ENCODE measurements at places on chromosomes 5 and 9.

DNA sequence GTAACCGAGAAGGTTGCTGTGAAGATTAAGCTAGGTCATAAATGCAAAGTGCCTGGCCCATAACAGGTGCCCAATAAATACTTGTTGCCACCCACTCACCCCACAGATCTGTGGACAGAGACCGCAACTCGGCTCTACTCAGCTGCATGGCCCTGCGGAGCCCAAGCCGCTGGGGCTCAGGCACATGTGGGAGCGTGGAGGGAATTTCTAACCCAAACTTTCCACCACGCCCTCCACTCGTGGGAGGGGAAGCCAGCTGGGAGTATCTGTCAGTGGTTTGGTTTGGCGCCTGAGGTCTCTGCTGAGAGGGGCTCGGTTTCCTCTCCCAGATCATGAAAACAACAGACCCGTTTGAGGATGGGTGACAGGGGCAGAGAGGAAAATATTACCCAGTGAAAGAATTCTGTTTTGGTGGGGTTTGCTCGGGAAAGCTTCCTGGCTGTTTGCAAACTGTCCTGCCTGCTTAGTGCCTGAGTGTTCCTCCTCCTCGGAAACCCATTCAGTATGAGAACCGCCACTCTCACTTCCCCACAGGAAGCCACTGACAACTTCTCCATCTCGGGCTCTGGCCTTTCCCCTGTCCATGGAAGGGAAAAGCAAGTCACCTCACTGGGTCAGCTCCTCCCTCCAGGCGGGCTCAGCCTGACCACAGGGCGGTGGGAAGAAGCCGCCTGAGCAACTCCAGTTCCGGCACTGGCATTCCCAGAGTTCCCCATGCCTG, 60.1 kb downstream of the RGS3 start:
- DNase-seq, result no peak

DNA sequence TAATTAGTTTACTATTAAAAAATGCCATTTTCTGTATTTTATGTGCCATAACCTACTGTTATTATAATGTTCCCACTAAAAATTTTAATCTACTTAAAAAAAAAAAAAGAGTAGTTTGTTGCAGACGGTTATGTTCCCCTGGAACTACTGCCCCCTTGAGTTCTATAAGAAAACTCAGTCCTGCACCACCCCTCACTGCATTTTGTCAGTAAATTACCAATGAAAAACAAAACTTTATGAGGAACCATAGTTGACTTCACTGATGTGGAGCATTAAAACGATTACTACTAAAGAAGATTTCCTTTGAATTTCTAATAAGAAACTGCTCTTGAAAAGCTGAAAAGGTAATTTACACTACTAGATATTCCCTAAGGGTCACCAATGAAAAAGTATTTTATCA, 288.7 kb downstream of the FBXL17 start:
- peak; percentile 14 for DNase-seq

GRCh38 chr5:106578736-106579135, 1092.0 kb downstream of the EFNA5 start:
- no peak for DNase-seq

DNA sequence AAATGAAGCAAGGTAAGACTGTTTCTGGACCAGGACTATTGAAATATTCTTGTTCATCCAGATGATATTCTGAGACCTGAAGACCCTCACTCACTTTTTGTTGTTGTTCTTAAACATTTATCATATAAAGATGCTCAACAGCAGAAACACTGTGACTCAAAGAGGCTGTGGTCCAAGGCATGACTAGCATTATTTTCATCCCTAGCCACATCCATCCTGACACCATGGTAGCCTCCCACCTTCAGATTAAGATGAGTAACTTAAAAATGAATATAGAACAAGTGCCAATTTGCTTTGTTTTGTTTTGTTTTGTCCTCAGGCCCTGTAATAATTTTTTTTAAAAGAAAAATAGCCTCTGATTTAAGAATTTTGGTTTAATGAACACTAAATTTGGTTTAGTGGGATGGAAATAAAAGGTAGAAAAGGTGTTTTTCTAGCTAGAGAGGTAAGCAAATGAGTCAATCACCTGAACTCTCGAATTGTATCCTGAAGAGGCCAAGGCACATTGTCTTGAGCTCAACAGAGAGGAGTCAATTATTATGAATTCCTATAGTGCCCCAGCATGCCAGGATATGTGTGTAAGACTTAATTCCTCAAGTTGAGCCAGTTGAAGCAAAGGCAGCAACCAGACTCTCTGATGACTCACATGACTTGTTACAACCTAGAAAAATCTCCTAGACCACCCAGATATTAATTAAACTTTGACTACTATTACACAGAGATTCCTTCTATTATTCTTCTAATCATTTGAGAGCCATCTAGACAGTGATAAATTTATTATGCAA, 380.1 kb upstream of the TUSC1 start:
- no peak for DNase-seq

DNA sequence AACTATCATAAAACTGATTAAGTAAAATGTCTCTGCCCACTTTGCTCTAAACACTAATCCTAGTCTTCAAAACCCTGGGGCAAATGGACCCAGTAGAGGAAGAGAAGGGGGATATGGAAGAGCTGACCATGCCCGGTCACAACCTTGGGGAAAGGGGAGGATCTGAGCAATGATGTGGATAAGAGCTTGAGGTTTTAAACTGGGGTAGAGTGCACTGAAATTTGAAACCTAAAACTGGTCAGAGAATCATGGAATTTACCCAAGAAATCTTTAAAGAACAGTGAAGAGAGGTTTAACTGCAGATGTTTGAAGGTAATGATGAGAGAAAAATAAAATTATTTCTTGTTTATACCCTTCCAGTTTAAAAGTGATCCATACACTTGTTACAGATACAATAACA, 110.8 kb downstream of the MRPS30 start:
- no peak for DNase-seq

DNA sequence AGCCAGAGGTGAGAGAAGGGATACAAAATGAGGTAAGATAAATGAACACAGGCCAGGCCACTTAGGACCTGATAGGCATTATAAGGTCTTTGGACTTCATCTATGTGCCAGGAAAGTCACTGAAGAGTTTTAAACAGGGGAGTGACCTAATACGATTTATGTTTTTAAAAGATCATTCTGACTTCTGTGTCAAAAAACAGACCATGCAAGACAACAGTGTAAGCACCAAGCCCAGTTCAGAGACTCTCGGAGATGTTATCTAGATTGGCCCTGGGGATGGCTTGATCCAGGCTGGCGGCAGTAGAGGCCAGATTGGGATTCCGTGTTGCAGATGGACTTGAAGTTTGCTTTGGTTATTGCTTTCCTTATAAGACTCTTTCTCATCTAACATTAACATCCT, 43.0 kb upstream of the DPYSL3 start:
- no peak for DNase-seq

DNA sequence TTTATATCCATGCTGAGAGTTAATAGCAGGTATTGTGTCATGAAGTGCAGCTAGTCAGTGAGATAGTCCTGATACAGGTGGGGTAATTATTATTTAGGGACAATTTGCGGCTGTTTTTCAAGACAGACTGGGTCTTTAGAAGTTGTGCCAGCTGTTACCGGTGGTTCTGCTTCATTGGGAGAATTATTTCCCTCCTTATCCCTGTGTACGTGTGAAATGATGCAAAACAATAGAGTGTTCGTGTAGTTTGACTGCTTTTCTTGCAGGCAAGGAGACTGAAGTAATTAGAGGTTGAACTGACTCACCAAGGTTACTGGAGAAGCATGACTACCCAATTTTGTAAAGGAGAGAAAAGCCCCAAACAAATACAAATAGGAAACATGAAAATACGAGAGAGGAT, 101.7 kb downstream of the ARRDC3 start:
- peak; percentile 46 for DNase-seq

DNA sequence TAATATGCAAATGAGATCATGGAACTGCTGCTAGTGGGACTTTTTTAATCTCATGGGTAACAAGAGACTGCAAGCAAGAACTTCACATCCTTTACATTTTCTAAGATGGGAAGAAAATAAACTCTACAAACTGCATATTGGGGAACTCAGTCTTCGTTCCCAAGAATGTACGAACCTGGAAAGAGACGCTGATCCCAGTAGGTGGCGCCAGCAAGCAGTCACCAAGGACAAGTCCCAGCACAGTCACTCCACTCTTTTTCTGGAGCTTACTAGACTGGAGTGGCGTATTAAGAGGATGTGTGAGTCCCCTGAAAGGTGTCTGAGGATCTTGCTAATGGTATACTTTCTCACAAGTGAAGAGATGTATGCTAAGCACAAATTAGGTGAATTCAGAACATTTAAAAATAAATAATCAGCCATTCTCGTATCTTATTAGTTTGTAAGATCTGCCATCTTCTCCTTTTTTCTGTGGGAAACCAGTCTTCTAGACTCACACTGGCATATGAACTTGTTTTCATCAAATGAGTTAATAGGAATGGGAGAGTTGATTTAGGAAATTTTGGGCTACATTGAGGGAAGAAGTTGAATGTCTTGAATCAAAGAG, 16.0 kb upstream of the PUM3 start:
- DNase-seq, result no peak

DNA sequence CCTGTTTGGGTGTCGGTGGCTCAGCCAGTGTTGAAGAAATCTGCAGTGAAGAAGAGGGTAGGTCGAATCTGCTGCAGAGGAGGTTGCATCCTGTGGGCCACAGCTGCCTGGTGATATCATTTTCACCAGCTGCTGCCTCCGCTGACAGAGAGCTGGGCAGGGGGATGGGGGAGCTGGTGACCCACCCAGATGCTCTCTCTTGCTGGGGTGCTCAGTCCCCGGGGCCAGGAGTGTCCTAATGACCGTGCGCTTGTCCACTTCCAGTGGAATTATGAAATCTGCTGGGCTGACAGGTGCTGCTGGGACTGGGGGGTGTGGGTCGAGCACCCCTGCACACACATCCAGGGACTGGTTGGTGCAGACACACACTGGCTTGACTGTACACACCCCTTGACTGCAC, 83.2 kb upstream of the IRX4 start:
- no peak for DNase-seq

DNA sequence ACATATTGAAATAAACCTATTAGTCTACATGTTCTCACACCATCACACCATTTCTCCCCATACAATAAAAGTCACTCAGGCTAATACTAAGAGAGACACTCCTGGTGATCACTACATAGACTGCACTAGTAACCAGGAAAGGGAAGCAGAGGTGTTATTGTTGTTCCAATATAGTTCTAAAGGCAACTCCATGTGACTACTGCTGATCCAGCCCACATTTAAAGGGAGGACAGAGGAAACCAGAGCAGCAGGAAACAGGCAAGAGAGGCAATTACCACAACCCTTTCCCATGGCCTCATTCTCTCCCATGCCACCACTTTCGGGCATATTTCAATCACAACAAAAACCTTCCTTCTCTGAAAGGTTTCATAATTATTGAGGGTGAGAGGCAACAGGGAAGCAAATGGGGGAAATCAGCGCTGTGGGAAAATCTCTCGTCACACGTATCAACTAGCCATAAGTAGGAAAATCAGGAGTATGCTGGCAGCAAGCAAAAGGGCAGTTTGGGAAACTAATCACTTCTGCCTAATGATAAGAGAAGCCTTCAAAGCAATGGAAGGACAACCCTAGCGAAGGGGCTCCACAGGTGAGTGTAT, 1.8 kb downstream of the UBAP2 start:
- peak; percentile 12 for DNase-seq

DNA sequence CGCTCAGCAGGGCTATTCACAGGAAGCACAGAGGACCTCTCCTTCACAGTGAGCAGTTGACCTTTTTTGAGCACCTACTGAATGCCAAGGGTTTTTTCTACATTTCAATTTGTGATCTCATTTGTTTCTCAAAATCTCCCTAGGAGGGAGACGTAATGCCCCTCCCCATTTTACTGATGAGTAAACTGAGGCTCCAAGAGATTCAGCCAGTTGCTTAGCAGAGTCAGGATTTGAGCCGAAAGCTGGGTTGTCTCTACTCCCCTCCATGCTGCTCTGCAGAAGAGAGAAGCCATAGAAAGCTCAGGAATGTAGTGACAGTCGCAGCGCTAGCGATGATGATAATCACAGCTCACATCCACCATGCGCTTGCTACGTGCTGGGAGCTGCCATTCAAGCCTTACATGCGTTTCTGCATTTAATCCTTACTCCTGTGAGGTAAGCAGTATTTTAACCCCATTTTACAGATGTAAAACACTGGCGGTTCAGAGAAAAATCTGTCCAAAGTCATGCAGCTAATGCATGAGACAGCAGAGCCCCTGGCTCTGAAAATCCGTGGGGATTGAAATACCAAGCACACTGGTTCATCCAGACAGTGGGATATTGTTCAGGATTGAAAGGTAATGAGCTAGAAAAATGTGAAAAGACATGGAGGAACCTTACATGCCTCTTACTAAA, 33.8 kb downstream of the ERGIC1 start:
- DNase-seq, result no peak

DNA sequence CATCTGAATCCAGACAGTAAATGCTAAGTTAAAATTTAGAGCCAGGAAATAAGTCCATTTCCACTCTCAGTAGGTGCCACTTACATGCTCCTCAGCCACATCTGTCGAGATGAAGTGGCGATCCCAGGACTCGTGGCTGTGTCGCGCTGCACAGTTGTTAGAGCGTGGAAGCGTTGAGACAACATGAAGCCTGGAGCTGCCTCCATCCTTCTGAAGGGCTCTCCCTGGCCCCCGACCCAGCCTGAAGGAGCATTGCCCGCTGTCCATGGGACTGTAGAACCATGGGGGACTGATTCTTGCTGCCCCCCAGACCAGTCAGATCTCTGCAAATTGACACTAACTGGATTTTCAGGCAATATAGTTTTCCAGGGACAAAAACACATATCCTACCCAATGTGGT, 58.9 kb downstream of the IRX1 start:
- DNase-seq, result no peak

DNA sequence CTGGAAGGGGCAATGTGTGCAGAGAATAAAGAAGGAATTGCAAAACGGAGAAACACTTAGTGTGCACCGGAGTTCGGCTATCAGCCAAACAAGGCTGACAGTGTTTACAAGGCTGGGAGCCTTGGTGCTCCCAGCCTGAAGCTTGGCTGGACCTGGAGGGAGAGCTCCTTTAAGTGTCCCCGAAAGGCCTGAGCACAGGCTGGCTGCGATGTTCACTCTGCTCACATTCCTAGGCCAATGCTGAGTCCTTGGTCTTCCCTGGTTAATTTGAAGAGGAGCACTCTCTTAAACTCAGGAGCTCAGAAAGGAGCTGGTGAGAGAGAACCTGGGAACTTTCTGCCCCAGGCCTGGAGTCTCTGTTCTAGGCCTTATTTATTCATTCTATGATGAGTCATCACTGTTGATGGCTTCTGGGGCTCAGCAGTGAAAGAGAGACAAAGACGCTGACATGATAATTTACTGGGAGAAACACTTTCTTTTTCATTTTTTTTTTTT, 88.6 kb upstream of the MYO10 start:
- no peak for DNase-seq

GRCh38 chr9:115063058-115063845, 54.7 kb downstream of the TNC start:
- peak; percentile 24 for DNase-seq

GRCh38 chr5:142170254-142170953, 61.8 kb downstream of the NDFIP1 start:
- no peak for DNase-seq
